ENCODE measurements at places on chromosomes 1 and 21. TPM values are rescaled to one million over a fixed set of nuclear protein-coding genes. Genes with fewer than 3 reads are reported as not detected.

The HCRTR1 gene
- total RNA-seq, result not detected

The ASCL5 gene
- total RNA-seq, result 0.31 TPM

The EDN2 gene
- 0.22 TPM for total RNA-seq

The PEX14 gene
- 23.9 TPM for total RNA-seq

DNA sequence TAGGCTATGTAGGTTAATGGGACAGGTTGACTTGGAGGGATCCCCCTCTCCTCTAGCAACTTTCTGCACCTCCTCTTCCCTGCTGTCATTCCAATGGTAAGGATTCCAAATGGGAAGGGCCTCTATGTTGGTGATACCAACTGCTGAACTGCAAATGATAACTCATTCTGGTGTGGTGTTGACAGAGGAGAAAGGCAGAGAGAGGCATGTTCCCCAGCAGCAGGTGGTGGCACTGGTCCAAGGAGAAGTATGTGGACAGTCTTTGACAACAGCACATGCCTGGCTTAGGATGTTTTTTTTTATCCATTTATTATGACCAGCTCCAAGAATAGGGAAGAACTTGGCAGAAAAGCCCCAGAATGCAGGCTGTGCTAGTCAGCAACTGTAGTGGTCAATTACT is 19.6 kb upstream of the SPAG17 start:
- DNase-seq, result no peak

Measured in H9 (cell line).